ENCODE measurements at places on chromosomes 6 and 20. TPM values are rescaled to one million over a fixed set of nuclear protein-coding genes. Genes with fewer than 3 reads are reported as not detected.

DNA sequence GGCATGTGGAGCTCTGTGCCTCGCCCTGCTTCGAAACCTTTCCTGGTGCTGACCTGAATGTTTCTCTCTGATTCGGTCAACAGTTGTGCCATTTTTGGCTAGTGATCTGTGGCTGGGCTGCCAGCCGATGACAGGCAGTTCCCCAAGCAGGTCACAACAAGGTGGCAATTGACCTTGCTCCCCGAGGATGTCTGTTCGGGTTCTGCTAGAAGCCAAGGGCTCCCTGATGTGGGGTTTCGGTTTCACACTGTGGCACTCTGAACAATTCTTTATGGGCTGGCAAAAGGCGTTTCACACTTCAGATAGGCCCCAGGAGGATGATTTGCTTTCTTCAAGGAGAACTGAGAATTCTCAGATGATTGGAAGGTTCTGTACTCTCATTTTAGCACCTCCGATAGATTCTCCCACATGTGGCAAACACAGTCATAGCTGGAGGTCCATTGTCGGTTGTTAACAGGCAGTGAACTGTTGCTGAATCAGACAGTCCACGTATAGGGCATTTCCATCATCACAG lies 135.6 kb downstream of the SLC24A3 start:
- no peak for DNase-seq
- H3K27ac ChIP-seq, result no peak overlapping the region
- no peaks in the 10 kb centered on the region for H3K27me3 ChIP-seq
- no peaks in the 10 kb centered on the region for H3K4me1 ChIP-seq
- H3K4me3 ChIP-seq, result no peak overlapping the region
- H3K36me3 ChIP-seq, result no peaks in the 10 kb centered on the region

DNA sequence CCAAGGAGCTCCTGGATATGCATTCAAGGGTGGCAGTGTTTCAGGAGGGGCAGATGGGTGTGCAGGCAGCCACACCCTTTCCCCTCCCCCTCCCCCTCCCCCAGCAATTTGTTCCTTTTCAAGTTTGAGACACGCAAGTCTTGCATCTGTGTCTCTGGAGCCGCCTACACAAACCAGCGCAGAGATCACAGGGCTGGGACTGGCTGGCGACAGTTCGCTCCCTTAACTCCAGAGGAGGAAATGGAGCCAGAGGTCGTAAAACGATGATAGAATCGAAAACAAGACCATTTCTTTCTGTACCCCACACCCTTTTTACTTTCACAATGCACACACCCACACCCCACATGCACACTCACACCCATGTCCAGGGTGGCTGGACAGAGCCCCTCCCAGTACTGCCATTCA lies 163.1 kb downstream of the LY86 start:
- no peaks in the 10 kb centered on the region for H3K27me3 ChIP-seq
- peaks cover 29% of the 10 kb centered on the region for H3K4me1 ChIP-seq
- no peak overlapping the region for H3K4me3 ChIP-seq
- no peaks in the 10 kb centered on the region for H3K36me3 ChIP-seq

- no peaks in the 10 kb centered on the region for H3K4me1 ChIP-seq
- no peaks in the 10 kb centered on the region for H3K36me3 ChIP-seq
- no peak for DNase-seq
- no peak overlapping the region for H3K27ac ChIP-seq
Observed at GRCh38 chr20:25237610-25238318, 10.1 kb upstream of the PYGB start.

DNA sequence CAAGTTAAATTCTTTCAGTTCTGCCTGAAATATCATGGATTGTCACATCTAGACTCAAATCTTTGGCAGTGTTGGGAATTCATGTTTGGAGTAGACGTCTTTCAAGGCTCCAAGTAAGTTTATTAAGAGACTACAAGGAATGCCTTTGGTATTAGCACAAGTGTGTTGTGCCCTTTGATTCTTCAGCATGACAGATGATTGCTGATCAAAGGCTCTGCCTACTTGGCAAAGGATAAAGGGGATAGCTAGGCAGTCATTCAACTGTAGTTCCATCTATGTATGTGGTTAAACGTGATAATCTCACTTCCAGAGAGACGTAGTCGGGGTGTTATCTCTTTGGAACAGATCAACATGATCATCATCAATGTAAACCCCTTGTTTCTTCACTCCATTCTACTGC lies 86.2 kb downstream of the SPTLC3 start:
- no peaks in the 10 kb centered on the region for H3K4me1 ChIP-seq
- DNase-seq, result no peak
- no peaks in the 10 kb centered on the region for H3K27me3 ChIP-seq
- no peaks in the 10 kb centered on the region for H3K36me3 ChIP-seq
- no peak overlapping the region for H3K4me3 ChIP-seq
- H3K27ac ChIP-seq, result no peak overlapping the region

LINC00237 gene
- 6.5 TPM for total RNA-seq

HTR1B gene
- 1.0 TPM for total RNA-seq

DNA sequence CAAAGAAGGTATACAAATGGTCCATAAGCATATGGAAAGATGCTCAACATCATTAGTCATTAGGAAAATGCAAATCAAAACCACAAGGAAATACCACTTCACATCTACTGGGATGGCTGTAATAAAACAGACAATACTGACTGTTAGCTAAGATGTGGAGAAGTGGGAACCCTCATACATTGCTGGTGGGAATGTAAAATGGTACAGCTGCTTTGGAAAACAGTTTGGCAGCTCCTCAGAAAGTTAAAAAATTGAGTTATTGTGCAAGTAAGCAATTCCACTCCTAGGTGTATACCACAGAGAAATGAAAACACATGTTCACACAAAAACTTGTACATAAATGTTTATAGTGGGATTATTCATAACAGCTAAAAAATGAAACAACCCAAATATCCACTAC lies 173.0 kb upstream of the JAG1 start:
- H3K4me3 ChIP-seq, result no peak overlapping the region
- H3K27me3 ChIP-seq, result no peaks in the 10 kb centered on the region
- no peak overlapping the region for H3K27ac ChIP-seq
- H3K36me3 ChIP-seq, result no peaks in the 10 kb centered on the region
- no peak for DNase-seq

- H3K27ac ChIP-seq, result no peak overlapping the region
- no peak overlapping the region for H3K4me3 ChIP-seq
- no peak for DNase-seq
- no peaks in the 10 kb centered on the region for H3K4me1 ChIP-seq
- no peaks in the 10 kb centered on the region for H3K27me3 ChIP-seq
Observed at GRCh38 chr6:159193923-159194322, 24.7 kb downstream of the FNDC1 start.

DNA sequence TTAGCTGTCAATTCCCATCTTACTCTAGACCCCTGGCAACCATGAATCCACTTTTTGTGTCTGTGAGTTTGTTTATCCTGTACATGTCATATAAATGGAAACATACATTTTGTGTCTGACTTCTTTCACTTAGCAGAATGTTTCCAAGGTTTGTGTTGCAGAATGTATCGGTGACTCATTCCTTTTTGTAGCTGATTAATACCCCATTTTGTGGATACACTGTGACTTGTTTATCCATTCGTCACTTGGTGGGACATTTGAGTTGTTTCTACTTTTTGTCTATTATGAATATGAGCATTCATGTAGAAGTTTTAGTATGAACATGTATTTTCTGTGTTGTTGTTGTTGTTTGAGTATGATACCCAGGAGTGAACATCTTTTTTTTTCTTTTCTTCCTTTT lies 21.4 kb downstream of the CDYL start:
- peaks cover 4% of the 10 kb centered on the region for H3K4me1 ChIP-seq
- no peaks in the 10 kb centered on the region for H3K36me3 ChIP-seq
- no peak overlapping the region for H3K27ac ChIP-seq
- no peak overlapping the region for H3K4me3 ChIP-seq
- no peaks in the 10 kb centered on the region for H3K27me3 ChIP-seq

DNA sequence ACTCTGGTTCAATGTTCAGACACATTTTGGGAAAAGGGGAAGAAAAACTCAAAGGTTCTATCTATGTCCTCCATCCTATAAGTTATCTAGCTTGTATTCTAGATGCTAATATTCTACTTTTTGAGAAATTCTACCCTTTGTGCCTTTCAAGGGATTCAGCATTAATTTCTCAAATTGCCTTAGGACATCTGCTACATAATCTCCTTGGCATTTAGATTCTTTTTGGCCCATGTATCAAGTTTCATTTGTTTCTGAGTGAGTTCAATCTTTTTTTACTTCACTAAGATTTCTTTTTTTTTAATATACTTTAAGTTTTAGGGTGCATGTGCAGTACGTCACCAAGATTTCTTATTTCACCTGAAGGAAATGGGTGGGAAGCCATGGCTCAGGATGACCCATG lies 232.7 kb upstream of the TENT5A start:
- H3K27ac ChIP-seq, result no peak overlapping the region
- H3K27me3 ChIP-seq, result no peaks in the 10 kb centered on the region
- no peaks in the 10 kb centered on the region for H3K4me1 ChIP-seq
- no peak overlapping the region for H3K4me3 ChIP-seq
- H3K36me3 ChIP-seq, result no peaks in the 10 kb centered on the region

DNA sequence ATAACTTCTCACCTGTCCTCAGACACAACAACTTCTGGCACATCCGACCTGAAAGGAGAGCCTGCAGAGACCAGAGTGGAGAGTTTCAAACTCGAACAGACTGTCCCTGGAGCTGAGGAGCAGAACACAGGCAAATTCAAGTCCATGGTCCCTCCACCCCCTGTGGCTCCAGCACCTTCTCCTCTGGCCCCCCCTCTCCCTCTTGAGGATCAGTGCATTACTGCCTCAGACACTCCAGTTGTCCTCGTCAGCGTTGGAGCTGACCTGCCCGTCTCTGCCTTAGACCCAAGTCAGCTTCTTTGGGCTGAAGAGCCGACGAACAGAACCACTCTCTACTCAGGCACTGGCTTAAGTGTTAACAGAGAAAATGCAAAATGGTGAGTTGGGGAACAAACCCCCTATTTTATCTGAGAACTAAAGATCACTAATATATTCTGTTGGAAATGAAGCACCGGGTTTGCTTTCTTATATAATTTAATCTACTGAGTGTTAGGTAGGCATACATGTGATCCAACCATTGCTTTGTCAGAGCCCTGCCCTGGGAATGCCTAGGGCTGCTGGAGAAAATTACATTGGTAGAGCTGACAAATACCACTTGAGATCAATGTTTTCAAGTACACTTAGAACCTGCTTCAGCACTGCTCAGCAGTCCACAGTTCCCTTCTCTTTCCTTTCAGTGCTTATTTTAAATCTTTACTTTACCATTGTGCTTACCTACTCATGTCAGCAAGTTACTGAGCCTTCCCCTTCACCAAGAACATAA lies 77.5 kb upstream of the LTV1 start:
- no peak overlapping the region for H3K4me3 ChIP-seq
- H3K27ac ChIP-seq, result no peak overlapping the region
- no peaks in the 10 kb centered on the region for H3K4me1 ChIP-seq

HRH3 gene
- 1.8 TPM for total RNA-seq

DNA sequence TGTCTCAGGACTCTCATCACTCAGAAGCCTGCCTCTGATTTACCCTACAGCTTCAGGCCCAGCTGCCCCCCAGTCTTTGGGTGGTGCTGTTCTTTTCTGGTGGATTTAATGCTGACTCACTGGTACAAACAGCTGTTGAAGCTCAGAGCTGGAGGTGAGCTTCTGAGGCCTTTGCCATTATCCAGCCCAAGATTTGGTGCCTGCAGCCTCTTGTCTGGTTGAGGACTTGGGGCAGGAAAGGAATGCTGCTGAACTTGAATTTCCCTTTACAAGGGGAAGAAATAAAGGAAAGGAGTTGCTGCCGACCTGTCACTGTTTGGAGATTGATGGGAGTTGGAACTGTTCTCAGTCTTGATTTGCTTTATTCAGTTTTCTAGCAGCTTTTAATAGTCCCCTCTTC lies 19.8 kb downstream of the ABCF1 start:
- no peak overlapping the region for H3K27ac ChIP-seq
- DNase-seq, result no peak

DNA sequence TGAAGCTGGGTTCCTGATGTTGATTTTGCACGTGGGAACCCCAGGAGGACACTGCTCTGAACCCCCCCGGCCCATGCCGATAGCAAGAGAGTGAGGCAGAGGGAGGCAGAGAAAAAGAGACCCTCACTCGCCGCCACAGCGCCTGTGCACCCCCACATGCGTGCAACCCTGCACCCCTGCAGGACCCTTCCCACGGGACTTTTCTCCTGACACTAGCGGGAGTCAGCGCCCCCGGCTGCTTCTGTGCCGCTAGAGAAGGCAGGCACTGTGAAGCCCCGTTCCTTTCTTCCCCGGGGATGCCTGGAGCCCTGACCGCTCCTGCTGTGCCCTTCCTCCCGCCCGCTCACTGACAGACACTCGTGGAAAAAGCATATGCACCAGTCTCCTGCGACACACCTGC lies 67.4 kb downstream of the GMPR start:
- H3K36me3 ChIP-seq, result peaks cover 15% of the 10 kb centered on the region
- peaks cover 11% of the 10 kb centered on the region for H3K4me1 ChIP-seq
- H3K27ac ChIP-seq, result no peak overlapping the region
- DNase-seq, result no peak

DNA sequence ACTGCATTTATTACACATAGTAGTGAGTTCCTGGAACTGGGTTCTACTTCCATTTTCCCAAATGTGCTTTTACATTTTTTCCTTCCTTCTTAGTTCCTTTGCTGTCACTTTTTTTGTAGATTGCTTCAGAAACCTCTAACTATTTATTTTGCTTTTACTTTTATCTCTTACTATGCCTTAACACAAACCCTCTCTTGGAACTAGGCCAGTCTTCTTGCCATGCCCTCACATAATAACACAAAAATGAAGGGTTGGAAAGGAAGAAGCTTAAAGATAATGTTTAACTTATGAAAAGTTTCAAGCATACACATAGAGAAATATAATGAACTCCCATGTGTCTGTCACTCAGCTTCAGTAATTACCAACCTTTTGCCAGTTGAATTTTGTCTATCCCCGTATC lies 27.1 kb downstream of the TOP1 start:
- no peaks in the 10 kb centered on the region for H3K27me3 ChIP-seq
- H3K4me1 ChIP-seq, result no peaks in the 10 kb centered on the region
- H3K36me3 ChIP-seq, result no peaks in the 10 kb centered on the region
- H3K4me3 ChIP-seq, result no peak overlapping the region

DNA sequence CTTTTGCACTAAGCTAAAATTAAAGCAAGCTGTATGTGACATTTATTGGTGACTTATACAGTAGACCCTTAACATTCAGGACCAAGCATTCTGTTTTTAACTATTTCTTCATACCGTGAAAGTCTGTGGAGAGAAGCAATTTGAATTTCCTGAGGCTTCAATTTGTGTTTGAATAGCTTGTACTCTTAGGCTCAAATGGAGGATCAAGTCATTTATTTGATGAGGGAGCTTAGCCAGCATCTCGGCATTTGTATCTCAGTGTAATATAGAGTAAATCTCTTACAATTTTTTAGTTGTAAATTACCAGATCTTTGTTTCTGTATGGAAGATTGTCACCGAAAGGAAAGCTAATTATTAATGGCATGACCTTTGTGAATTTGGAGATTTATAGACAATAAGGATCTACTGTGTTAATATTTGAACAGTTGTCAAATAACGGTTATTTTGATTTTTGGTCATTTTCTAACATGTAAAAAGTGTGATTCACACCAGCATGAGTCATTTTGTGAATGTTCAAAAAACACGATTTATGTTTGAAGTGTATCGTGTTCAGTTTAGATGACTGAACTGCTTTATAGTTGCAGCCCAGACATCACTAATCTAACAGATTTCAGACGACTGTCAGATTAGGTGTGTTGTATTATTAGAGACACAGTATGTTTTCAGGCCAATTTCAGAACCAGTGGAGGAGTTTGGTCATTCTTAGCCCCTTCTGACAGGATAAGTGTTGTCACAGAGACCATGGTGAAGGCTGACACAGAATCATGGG lies 332.9 kb downstream of the CDKAL1 start:
- H3K4me3 ChIP-seq, result no peak overlapping the region
- no peaks in the 10 kb centered on the region for H3K27me3 ChIP-seq
- H3K36me3 ChIP-seq, result no peaks in the 10 kb centered on the region
- no peak overlapping the region for H3K27ac ChIP-seq
- DNase-seq, result no peak
